Stimulated activated CD4-positive, alpha-beta T cell treated with anti-CD3 and anti-CD28 coated beads, Interleukin-1b, Interleukin-23, amount 100 ng/mL, for 1 hour (primary cell): ENCODE measurements at places on chromosomes 7 and 10.

DNA sequence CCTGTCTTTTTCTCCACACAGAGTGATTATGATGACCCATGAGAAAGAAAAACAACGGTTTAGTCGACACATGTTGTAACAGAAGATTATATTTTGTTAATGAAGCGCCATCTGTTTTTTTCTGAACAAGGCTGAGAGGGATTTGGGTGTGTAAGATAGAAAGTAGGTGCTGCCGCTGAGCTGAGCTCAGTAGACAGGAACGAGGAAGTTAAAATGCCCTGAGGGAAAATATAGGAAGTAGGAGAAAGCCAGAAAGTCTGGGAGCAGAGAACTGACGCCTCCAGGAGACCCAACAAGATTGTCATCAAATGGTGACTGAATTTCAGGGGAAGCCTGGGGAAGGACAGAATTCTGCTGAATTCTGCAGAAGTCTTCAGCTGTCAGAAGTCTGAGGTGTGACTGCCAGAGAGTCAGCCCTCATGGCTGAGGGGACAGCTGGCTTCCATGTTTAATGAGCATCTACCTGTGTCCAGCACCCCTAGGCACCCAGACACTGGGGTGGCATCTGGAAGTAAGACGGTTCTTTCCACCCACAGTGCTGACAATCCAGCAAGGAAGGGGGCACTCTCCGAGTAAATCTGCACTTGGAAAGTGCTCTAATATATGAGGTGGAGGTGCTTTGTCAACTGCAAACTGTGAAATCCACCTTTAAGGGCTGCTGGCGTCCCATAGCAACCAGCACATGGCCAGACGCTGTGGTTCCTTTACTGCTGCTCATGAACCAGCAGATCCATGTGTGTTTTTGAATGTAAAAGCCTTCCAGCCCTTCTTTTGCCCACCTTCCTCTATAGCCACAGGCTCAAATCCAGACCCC is 12.5 kb upstream of the TSPAN15 start:
- no peak for DNase-seq

GRCh38 chr7:30899066-30899465 is 12.6 kb upstream of the AQP1 start:
- no peak for DNase-seq

DNA sequence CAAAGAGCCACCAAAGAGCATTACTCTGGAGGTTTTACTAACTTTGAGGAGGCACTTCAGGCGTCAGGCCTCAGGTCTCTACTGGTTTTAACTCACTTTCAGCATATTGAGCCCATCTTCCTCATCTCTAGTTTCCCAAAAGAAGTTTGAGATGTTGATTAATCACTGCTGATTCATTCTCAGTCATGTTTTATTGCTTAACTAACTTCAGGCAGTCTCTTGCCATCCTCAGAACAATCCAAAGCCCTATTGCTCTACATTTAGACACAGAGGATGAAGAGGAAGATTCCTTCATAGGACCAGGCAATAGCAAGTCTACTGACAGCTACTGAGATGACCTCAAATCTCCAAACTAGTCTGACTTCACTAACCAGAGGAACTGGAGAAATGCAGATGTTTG is 39.1 kb upstream of the BET1 start:
- DNase-seq, result no peak

- no peak for DNase-seq
Observed at GRCh38 chr7:44609829-44610228, 3.4 kb downstream of the OGDH start.

DNA sequence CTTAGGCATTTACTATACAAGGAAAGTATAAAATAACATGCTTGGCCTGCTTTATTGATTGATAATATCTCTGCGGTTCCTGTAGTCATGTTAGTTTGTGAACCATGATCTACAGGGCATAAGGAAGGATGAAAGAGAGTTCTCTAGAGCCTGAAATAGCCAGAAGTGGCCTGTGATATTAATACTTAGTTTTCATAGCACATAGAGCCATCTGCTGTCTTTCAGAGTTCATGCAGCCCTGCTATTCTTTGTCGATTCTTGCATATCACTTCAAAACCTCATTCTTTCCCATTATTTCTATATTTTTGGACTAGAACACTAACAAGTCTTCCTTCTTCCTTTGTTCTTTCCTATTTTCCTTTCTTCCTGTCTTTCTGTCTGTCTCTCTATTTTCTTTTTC is 26.4 kb upstream of the PRKG1 start:
- DNase-seq, result no peak

- DNase-seq, result no peak
Observed at GRCh38 chr7:127900141-127900540, 131.1 kb downstream of the LRRC4 start.

GRCh38 chr7:47480576-47481538 is 101.1 kb downstream of the TNS3 start:
- DNase-seq, result no peak

GRCh38 chr7:101838837-101839483 is 21.5 kb downstream of the CUX1 start:
- DNase-seq, result no peak

DNA sequence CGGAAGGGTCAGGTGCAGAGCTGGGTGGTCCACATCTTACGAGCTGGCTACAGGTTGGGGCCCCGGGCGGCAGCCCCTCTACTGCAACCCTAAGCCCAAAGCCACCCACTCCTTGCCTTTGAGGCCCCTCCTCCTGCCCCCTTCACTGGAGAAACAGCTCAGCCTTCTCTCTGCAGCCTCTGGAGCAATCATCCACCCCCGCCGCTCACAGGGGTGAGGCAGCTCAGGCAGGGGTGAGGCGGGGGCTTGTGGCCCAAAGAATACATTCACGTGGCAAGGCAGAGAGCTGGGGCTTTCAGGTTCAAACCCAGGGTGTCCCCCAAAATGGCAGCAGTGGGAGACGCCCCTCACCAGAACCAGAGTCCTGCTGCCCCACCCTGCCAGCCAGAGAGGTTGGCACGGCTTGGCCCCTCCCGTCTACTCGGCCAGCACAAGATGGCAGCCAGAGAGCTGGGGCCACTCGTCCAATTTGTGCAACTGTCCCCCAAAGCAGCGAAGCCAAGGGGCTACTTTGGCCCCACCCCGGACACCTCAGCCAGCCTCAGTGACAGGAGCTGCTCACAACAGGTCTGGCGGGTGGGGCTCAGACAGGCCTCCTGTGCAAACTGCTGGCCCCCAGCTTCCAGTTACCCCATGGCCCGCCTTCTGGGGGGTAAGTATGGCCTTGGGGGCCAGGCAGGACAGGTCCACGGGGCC is 7.2 kb downstream of the GNB2 start:
- DNase-seq, result no peak

GRCh38 chr7:70344726-70345125 is 746.5 kb downstream of the AUTS2 start:
- DNase-seq, result no peak

DNA sequence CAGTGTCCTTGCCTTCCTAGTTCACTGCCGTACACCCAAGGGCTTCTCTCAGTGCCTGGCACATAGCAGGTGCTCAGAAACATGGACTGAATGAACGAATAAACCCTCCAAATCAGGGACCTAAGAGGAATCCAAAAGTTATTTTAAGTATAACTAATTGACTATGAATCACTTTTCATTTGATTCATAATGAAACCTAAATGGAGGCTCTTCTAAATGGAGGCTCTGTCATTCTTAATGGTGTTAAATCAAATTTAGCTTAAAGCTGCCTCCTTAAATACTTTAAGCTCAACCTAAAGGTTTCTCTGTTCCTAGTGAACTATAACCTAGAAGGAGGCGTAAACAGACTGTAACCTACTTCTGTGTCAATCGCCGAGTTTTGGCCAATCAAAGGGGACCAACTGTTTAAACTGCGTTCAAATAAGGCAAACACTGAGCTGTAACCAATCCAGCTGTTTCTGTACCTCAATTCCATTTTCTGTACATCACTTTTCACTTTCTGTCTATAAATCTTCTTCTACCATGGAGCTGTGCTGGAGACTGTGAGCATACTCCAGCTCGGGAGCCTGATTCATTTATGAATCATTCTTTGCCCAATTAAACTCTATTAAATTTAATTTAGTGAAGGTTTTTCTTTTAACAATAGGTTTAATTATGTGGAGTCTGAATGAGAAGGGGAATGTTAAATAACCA is 11.0 kb downstream of the PYROXD2 start:
- no peak for DNase-seq

DNA sequence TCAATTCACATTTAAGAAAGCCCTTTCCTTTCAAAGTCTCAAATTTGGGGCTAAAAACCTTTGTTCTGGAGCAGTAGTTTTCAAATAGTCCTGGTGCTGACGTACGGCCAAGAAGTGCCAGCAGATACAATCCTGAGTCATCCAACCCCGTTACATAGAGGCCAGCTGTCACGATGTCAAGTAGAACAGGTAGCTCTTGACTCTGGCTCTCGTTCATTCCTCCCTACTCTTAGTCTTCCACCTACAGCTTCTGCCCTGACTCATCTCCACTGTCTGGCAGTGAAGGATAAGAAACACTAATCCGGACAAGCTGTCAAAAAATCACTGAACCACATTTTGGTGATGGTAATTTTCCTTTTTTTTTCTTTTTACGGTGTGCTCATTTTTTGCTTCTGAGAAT is 132.4 kb upstream of the PTN start:
- no peak for DNase-seq

- no peak for DNase-seq
Observed at GRCh38 chr7:2023877-2024566, 208.7 kb downstream of the MAD1L1 start.

DNA sequence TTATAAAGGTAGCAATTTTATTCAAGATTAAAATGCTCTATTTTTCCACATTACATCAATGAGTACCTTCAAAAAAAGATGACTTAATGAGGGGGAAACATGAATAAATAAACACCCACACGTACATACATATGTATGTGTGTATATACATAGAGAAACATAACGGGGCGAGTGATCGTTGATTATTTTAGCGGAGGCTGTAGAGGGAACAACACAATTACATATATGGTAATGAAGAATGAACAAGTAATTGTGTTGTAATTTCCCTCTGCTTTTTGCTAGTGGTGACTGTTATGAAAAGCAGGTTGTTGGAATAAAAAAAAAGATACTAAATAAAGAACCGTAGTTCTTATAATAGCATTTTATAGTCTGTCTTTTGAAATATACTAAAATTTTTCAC is 63.2 kb downstream of the CACNB2 start:
- no peak for DNase-seq

DNA sequence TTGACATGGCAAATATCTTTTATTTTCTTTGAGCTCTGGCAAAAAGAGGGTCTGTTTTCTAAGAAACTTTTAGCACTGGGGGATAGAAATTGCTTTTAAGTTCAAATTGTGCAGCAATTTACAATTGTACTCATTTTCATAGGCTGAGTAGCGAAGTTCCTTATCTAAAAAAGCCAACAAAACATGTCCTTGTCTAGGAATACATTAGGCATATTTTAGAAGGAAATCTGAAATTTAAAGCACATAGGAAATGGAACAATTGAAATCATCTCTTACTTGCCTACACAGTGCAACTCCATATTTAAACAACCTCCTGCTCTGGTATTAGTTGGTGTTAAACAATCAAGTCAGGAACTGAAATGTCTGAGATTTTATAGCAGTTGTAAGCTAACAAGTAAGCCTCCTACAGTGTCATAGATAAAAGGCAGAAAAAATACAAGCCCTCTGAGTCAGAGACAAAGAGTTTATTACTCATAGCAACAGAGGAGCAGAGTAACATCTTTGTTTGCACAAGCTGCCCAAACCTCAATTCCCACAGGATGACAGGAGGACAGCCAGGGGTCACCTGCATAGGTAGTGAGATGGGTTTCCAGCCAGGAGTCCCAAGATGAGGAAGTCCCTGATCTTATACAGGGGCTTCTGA is 280.2 kb upstream of the HGF start:
- no peak for DNase-seq

GRCh38 chr10:86083206-86083605 is 283.4 kb downstream of the GRID1 start:
- no peak for DNase-seq

DNA sequence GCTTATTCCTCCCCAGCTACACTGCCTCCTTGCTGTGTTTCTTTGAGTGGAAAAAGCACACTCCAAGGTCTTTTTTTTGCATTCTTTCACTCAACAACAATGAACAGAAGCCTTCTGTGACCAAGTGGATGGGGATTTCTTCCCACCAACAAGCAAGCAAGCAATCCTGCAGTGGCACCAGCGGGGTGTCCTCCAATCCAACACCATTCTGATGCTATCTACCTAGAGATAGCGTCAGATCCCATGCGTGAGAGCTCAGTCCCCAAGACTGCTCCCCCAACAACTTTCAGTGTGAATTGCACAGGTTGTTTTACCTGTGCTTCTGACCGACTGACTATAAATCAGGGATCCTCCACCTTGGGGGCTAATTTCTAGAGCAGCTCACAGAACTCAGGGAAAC is 311.0 kb upstream of the PODXL start:
- no peak for DNase-seq

- DNase-seq, result no peak
Observed at GRCh38 chr10:11673346-11674280, 62.2 kb upstream of the USP6NL start.

DNA sequence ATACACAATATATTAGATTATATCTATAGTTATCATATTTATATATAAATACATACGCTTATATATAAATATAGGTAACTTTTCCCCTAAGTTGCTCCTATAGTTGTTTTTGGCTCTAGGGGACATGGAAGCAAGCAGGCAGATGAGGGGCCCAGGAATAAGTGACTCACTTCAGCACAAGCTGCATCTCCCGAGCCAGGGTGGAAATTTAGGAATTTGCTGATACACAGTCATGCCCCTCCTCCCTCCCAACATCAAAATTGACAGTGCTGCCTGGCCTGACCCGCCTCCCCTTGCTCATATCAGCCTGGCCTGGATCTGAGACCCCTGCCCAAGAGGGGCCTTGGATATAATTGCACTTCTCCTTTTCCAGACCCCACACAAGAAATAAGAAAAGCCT is 33.8 kb downstream of the MKI67 start:
- DNase-seq, result no peak

GRCh38 chr7:27953361-27953760 is 213.4 kb downstream of the TAX1BP1 start:
- no peak for DNase-seq

DNA sequence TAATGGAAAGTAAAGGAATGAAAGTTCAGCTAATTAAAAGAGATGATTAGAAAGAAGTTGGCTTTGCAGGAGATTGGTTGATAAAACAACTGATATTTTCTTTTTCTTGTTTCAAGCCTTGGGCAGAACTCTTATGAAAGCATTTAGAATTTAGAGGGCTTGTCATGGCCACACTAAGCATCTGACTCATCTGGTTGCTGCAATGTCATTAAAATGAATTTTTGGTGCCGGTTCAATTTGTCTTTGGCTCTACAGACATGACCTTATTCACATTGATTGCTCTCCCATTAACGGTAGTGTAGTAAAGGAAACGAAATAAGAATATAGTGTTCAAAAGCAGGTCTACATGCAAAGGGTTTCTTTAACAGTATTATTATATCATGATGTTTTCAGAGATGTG is 1012.4 kb upstream of the C7orf33 start:
- DNase-seq, result no peak

DNA sequence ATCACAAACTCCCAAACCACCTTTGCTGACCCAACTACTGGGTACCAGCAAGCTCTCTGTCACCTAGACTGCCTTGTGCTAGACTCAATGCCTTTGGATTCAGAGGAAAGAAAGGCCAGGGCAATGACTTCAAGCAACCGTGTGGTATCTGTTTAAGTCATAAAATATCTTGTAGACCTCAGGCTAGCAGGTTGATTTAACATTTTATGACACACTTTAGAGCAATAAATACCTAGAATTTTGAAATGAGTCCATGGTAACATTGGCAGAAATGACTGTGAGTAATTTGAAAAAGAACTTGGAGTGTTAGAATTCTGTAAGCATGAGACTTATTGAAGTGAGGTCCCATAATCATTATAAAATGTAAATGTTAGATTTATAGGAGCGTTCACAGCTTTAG is 87.2 kb downstream of the TWIST1 start:
- no peak for DNase-seq
